ENCODE measurements at places on chromosomes 12 and 14.

GRCh38 chr12:92193846-92194245, 48.2 kb upstream of the BTG1 start:
- ATAC-seq = no peak

DNA sequence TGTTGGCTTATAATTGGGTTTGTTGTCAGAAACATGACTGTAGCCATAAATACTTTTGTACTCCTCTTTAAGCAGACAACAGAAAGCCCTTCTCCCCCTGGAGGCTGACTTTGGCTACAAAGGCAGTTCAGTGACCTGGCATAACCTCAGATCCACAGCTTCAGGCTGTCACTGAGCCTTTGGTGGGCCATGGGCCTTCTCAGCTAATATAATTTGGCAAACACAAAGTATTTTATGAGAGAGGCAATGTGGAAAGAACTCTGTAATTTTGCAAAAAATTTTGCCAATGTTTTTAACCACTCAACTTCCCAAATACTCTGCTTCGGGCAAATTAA, 15.5 kb upstream of the MGP start:
- no peak for ATAC-seq

DNA sequence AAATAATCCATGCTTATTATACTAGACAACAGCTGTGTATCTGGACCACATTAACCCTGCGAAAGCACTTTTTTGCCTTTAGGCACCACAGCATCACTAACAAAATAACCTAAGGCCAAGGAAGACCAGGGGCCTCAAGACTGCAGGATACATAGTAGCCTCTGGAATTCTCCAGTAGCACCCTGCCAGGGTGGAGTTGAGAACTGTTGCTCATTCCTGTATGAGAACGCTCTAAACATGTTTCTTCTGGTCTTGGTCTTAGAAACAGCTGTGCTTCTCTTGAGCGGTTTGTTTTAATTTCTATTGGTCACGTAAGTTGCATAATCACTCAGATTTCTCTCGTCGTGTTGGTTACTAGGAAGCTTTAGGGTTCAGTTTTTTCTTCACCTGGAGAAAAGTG, 7.9 kb downstream of the B4GALNT3 start:
- peak; percentile 68 for ATAC-seq

DNA sequence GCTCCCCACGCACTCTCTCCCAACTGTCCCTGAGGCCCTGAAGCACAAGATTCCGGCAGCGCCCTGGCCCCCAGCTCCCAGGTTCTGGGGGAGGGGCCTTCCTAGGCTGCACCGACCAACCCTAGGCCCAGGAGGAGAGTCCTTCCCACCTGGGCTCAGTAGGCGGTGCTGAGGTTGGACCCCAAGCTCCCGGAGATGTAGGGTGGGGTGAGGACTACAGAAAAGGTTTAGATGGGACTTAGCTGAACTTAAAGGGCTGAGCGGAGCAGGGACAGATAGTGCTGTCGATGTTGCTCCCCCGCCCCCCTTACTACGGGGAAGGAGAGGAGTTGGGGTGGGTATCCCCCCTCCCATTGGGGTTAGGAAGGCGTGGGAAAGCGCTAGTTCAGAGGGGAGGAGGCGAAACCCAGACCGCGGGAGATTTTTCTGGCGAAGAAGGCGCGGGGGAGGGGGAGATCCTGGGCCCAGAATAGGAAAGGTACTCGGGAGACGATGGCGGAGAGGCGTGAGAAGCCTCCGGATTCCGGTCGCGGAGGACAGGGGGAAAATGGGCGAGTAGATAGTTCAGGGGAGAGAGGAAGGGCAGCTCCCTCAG, 4.2 kb upstream of the BAZ2A start:
- peak; percentile 34 for ATAC-seq

GRCh38 chr14:101235335-101236103, 325.8 kb upstream of the DIO3 start:
- peak; percentile 47 for ATAC-seq

- ATAC-seq = peak; percentile 95
These were observed at the start of gene KTN1 for GRCh38 chr14:55579724-55580469. Gene KTN1 (plus strand): TSS chr14:55580207. CDS start chr14:55612049, 31,842 bp downstream.

- no peak for ATAC-seq
These were observed 99.2 kb downstream of the PHETA1 start for GRCh38 chr12:111269718-111270117.

- ATAC-seq = peak; percentile 32
These were observed 116.7 kb downstream of the LMNTD1 start for GRCh38 chr12:25436206-25437030.

GRCh38 chr12:34398366-34398705, 376.0 kb downstream of the ALG10 start:
- no peak for ATAC-seq

- no peak for ATAC-seq
These were observed 85.0 kb downstream of the ACTN1 start for GRCh38 chr14:68894123-68894522.

DNA sequence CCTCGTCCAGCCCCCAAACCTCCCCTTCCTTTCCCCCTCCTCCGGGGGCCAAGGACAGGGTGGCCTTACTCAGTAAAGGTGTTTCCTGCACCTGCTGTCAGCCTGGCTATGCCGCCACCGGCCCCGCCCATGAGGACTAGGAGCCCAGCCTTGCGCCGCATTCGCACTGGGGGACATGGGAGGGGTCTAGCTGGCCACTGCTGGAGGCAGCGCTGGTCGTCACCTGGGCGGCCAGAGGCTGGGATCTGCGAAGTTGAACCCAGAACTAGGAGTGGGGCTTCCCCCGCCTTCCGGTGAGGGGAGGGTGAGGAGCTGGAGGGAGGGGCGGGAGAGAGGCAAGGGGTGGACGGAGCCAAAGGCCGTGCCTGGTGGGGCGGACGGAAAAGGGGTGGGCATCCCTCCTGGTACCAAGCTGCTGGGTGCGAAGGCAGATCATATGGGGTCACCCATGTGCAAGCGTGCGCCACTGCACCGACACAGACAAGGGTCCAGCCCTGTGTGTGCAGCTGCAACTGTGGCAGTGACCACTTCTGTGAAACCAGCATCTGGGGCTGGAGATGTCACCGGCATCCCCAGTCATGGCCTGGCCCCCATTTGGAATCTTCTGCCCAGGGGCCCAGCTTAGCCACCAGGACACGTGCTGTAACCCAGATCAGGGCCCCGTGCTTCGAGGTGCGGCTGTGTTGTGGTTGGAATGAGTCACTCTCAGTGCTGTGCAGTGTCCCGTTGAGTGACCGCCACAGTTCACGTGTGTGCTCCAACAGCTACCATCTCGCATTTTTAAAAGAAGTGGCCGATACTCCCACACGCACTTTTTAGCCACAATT, 8.5 kb downstream of the AMN start:
- no peak for ATAC-seq

GRCh38 chr12:47039756-47040155, 39.7 kb upstream of the PCED1B start:
- ATAC-seq = no peak

GRCh38 chr12:75827061-75827460, 204.5 kb downstream of the PHLDA1 start:
- ATAC-seq = no peak

- peak; percentile 98 for ATAC-seq
These were observed 103.5 kb downstream of the METTL25 start for GRCh38 chr12:82461836-82462235.

All from esophagus mucosa (tissue), 1 donor.